ENCODE measurements at places on chromosomes 4 and X.

- DNase-seq = no peak
Measured at GRCh38 chr4:8247047-8247930, 22.3 kb upstream of the HTRA3 start.

GRCh38 chrX:107537815-107538214 lies 88.4 kb downstream of the FRMPD3 start:
- peak; percentile 11 for DNase-seq

DNA sequence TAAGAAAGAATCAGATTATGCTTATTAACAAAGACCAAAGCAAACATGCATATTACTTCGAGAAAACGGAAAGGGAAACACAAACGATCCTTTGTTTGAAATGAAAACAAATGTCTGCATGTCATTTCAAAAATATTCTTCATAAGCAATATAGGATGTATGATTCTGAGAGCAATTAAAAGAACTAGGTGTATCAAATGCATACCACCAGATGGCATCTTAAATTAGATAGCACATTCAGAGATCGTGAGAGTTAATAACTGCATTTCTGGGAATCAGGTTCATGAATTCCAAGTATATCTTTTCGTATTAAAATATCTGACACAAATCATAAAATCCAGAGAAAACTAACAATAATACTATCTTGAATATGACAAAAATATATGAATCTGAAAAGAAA lies 159.5 kb downstream of the PPP3CA start:
- no peak for DNase-seq

DNA sequence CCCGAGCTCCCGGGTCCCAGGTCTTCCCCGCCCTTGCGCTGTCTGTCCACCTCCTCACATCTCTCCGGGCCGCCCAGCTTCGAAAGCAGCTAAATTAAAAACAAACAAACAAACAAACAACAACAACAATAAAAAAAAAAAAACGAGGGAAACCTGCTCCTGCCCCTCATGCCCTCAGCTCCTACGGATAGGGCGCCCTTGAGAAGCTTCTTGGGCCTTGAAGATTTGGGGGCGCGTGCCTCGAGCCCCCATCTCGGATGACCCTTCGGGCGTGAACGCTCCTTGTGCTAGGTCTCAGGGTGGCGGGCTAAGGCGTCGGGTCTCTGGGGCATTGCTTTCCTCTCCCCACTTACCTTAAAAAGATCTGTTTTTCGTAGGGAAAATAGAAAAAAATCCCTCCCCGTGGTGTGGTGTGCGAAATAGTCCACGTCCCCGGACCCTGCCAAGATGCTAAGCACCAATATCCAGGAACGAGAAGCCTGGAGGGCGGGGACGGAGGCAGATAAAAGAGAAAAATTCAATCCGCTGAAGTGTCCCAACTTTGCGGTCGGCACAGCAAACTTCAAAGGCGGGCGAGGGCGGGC lies 603 bp downstream of the NDNF start:
- DNase-seq = no peak

- DNase-seq = peak; percentile 83
Measured at GRCh38 chr4:170259631-170260153, 169.9 kb upstream of the AADAT start.

DNA sequence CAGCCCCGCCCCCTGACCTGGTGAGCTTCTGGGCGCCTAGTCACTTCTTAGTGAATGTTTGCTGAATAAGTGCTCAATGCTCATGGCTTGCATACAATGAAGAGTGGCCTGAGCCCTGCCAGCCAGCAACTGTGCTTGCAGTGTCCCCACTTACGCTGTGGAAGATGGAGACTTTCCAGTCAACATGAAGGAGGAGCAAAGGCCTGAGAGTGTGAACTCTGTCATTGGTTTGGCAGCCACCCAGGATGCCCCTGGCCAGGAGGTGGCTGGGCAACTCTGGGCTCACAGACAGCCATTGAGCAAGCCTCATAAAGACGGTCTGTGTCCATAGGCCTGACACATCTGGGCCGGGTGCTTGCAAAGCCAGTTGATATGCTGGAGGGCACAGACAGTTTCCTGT lies 72.1 kb upstream of the MAMLD1 start:
- DNase-seq = no peak

DNA sequence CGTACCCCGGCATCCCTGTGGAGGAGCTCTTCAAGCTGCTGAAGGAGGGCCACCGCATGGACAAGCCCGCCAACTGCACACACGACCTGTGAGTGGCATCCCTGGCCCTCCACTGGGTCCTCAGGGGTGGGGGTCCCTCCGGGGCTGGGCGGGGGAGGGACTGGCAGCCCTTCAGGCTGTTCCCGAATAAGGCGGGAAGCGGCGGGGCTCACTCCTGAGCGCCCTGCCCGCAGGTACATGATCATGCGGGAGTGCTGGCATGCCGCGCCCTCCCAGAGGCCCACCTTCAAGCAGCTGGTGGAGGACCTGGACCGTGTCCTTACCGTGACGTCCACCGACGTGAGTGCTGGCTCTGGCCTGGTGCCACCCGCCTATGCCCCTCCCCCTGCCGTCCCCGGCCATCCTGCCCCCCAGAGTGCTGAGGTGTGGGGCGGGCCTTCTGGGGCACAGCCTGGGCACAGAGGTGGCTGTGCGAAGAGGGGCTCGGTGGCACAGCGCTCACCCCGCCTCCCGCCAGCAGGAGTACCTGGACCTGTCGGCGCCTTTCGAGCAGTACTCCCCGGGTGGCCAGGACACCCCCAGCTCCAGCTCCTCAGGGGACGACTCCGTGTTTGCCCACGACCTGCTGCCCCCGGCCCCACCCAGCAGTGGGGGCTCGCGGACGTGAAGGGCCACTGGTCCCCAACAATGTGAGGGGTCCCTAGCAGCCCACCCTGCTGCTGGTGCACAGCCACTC lies 13.7 kb downstream of the FGFR3 start:
- DNase-seq = no peak

- no peak for DNase-seq
Measured at GRCh38 chr4:72843466-72843865, 226.1 kb downstream of the COX18 start.

GRCh38 chr4:39613093-39613656 lies 25.5 kb downstream of the SMIM14 start:
- no peak for DNase-seq

DNA sequence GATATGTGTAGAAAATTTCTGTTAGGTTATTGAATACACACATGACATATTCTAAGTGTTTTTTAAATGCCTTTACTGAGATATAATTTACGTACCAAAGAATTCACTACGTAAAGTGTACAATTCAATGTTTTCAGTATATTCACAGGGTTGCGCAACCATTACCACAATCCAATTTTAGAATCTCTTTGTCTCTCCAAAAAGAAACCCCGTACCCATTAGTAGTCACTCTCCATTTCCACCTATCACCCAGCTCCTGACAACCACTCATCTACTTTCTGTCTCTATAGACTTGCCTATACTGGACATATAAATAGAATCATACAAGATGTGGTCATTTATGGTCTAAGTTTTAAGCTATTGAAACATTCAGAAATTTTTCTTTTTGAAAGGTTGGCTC lies 53.0 kb upstream of the FBXW7 start:
- DNase-seq = no peak

DNA sequence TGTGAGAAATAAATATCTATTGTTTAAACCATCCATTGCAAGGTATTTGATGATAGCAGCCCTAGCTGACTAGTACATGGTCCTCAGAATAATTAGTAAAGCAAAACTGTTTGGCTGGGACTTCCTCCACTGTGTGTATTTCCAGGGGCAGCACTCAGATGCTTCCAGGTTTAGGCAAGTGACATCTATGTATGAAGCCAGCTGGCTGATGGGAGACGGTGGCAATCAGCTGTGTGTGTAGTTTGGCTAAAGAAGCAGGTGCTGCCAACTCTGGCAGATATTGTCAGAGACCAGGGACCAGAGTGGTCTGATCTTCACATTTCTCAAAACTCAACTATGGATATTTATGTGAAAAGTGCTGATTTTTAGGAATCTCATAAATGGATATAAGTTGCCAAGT lies 19.1 kb downstream of the HS3ST1 start:
- no peak for DNase-seq

GRCh38 chr4:3399277-3400194 lies 42.2 kb upstream of the HGFAC start:
- DNase-seq = no peak

- DNase-seq = no peak
Measured at GRCh38 chr4:140266958-140267568, 106.4 kb upstream of the SCOC start.

GRCh38 chr4:141347684-141348083 lies 127.0 kb downstream of the ZNF330 start:
- no peak for DNase-seq

- DNase-seq = no peak
Measured at GRCh38 chr4:42083816-42084215, 68.6 kb downstream of the BEND4 start.

DNA sequence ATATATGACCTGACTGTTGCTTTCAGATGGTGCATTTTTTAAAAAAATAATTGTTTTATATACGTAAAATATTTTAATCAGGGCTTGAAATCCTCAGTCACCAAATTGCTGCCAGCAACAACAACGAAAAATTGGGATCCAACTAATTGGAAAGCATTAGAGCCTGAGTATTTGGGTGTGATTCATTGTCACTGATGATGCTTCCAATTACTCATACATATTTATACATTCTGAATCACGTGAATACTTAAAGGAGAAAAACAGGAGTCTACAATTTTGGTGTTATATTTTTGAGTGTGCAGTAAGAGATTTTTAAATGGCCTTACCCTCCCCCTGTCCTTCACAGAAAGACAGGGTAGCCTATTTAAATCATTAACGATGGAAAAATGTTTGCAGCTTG lies 765.6 kb upstream of the TENM3 start:
- DNase-seq = peak; percentile 7

- no peak for DNase-seq
Measured at GRCh38 chr4:52933738-52934137, 71.6 kb downstream of the RASL11B start.

- DNase-seq = no peak
Measured at GRCh38 chr4:98935633-98936032, 6.7 kb upstream of the EIF4E start.

DNA sequence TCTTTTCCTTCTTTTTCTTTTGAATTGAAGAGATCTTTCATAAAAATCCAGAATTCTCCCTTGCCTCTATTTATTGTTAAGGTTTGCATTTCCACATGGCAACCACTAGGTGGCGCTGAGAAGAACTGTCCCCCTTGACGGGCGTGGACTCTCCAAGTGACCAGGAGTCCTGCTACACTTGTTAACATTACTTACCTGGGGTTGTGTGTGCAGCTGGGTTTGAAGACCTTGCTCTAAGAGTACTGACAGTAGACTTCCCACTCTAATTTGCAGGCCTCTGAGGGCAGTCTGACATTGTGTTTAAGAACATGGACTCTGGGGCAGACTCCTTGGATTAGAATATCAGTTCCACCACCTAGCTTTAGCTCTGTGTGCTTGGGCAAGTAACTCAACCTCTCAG lies 52.8 kb downstream of the GPRIN3 start:
- DNase-seq = peak; percentile 2

DNA sequence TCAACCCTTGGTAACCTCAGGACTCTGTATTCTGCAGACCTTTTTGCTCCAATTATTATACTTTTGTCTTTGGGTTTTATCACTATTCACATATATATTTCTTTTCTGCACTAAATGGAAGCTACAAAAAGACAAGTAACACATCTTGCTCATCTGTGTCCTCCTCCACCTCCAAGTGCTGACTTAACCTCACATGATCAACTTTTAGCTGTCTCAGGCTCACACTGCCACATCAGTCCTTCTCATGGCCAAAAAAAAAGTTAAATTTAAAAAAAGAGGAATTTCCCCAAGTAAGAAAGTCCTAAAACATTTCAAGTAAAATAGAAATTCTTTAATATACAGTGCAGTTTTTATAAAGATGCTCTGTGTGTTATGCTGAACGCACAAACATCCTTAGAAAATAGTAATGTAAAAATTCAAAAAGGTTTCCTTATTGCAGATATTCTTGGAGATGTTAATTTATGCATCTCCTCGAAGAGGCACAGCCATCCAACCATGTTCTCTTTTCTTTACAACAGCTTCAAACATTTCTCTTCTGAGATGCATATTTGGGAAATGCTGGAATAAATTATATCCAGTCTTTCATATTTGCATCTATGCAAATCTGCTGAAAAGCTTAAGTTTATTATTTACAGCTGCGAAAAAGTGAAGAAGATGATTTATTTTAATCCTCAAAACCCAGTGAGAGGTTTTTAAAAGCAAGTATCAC lies 37.6 kb downstream of the ARAP2 start:
- no peak for DNase-seq

- peak; percentile 73 for DNase-seq
Measured at GRCh38 chr4:94621491-94622080, 136.2 kb upstream of the BMPR1B start.

DNA sequence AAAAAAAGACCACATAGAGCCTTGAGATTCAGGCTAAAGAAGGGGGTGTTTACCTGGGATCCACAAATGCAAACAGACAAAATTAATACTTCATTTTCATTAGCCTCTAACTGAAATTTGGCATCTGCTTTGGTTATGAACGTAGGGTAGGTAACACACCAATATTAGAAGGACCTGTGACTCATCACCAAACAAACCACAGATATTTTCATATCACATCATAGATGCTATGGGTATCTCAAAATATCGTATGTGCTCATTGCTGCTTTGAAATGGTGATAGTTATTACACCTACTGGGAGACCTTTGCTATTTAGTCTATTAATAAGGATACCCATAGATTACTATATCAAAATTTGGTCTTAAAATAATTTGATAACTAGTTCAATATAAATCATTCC lies 180.6 kb upstream of the MAP3K15 start:
- DNase-seq = no peak

GRCh38 chrX:124433186-124433585 lies 86.8 kb downstream of the SH2D1A start:
- no peak for DNase-seq

GRCh38 chr4:39367166-39367565 lies 1.0 kb upstream of the RFC1 start:
- no peak for DNase-seq

GRCh38 chrX:57596516-57596915 lies 4.7 kb downstream of the ZXDB start:
- DNase-seq = no peak

GRCh38 chr4:1250527-1250812 lies 1.5 kb upstream of the CTBP1 start:
- no peak for DNase-seq

DNA sequence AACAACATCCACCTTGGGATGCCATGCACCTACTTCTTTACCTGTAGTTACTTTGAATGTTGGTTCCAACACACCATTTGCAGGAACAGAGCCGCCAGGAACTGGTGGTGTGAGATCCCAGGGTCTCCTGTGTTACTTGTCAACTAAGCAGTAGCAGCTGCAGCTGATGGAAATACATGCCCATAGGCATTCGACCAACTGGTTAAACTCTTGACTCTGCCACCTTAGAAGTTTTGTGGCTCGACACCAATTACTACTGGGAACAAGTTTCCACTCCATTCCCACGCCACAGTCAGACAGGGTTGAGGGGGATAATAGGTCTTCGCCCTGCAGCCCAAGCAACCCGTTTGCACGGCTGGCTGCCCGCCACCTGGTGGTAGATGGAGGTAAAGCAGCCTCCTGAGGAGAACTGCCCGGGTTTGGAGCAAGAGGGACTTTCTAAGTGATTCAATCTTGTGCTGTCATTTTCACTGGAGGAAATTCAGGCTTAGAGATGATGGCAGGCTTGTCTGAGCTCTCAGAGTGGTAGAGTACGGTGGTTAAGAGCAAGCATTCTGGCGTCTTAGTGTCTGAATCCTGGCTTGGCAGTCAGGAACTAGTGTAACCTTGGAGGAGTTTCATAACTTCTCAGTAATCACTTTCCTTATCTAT lies 119.1 kb upstream of the TRIM2 start:
- DNase-seq = peak; percentile 80
